ENCODE measurements at places on chromosomes 2 and 18.

GRCh38 chr2:27807476-27807875 is 36.0 kb downstream of the MRPL33 start:
- DNase-seq, result no peak

DNA sequence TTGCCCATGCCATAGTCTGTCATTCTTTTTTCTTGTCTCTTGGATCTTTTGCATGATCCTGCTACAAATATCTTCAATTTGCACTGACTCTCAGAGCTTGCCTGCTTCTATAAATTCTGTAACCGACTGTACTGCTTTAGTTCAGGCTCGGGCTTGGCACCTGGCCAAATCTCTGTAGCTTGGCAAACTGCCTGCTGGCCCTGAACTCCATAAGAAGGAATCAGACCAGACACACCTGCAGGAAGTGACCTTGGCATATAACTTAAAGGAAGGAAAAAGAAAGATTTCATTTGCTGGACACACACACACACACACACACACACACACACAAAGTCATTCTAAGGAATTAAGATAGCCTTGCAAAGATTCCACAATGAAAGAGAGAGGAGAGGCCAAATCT is 291.2 kb upstream of the DDX18 start:
- DNase-seq, result peak; percentile 9

- no peak for DNase-seq
Observed at GRCh38 chr18:59725142-59725541, 27.9 kb upstream of the CCBE1 start.

DNA sequence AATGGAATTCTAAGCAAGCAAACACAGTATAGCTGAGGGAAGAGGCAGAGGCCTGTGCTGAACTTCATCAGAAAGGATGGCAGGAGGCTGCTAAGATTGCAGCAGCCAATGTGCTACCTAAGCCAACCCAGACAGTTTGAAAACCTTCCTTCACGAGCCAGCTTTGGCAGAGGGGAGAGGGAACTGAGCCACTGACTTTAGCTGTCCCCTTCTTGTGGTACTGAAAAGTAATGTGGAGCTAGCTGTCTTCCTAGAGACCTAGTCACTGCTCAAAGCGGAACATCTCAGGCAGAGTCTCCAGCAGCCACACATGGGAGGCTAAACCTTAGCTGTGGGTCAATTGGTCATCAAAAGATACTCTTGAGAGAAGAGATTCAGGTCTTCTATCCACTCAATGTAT is 419.0 kb downstream of the FBXO15 start:
- DNase-seq, result no peak

- no peak for DNase-seq
Observed at GRCh38 chr2:15145919-15146318, 415.2 kb downstream of the NBAS start.

GRCh38 chr2:156695595-156695994 is 259.4 kb downstream of the GPD2 start:
- no peak for DNase-seq

GRCh38 chr2:31957354-31958139 is 53.3 kb downstream of the MEMO1 start:
- DNase-seq, result no peak

DNA sequence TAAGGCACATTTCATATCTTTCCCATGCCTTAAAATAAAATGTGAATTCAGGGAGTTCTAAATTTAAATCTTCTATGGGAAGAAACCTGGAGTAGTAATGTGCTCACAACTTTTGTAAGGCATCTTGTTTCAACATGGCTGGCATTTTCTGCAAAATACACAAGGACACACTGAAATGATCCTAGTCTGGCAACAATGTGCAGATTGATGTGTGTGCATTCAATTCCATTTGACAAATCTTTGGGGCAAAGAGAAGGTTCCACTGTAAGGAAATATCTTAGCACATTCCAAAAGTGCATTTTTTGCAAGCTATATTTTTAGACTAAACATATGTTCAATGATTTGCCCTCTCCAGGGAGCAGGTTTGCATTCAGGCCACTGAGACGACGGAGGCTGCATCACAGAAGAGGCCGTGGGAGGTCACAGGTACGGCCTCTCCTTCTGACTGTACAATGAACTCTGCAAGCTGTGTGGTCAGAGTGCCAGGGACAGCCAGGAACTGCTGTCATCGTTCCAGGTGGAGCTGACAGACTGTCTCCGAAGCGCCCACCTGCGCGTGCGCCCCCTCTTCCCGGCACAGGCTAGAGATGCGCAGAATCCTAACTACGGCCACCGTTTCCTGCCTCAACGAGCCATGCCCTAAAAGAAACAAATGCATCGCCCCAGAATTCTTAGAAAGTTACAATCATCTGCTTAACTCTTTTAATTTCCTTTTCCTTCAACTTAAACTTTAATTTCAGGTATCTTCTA is 149.2 kb upstream of the POU3F3 start:
- DNase-seq, result no peak

DNA sequence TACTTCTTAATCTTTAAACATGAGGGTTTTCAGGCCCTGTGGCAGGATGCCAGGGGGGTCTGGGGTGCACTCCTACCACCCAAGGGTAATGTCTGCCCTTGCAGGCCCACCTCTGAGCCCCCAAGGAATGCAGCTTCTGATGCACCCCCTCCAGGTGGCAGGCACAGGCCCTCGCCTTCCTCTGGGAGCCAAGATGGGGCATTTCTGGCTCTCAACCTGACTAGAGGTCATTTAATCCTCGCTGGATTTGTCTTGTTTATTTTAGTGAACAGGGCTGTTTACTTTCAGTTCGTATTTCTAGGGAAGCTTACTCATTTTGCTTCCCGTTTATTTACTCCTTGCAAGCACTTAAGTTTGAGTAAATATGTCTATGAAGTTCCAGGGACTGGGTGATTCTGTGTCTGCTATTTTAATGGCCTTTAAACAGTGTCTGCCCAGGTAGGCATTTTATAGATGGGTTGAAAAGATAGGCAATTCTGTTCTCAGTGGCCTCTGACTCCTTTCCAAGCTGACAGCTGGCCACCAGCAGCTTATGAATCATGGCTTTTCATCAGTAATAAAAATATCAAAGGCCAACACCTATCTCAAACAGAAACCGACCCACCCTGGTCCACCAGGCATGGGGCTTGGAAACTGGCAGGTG is 11.1 kb upstream of the DNPEP start:
- peak; percentile 70 for DNase-seq

- no peak for DNase-seq
Observed at GRCh38 chr18:57561728-57562423, 24.6 kb downstream of the FECH start.
